Activated T-helper 2 cell treated with anti-CD3 and anti-CD28 coated beads, Interferon-gamma antibody, Interleukin-2, Interleukin-4, amounts not matched to agents 10 μg/mL and 5 μg/mL and 100 μg/mL, durations not matched to agents 14 hours and 24 hours and 36 hours (primary cell): ENCODE measurements at places on chromosomes 1 and 21. TPM values are rescaled to one million over a fixed set of nuclear protein-coding genes. Genes with fewer than 3 reads are reported as not detected.

GRCh38 chr1:43801203-43801602 is 93.9 kb downstream of the ST3GAL3 start:
- DNase-seq, result no peak

DNA sequence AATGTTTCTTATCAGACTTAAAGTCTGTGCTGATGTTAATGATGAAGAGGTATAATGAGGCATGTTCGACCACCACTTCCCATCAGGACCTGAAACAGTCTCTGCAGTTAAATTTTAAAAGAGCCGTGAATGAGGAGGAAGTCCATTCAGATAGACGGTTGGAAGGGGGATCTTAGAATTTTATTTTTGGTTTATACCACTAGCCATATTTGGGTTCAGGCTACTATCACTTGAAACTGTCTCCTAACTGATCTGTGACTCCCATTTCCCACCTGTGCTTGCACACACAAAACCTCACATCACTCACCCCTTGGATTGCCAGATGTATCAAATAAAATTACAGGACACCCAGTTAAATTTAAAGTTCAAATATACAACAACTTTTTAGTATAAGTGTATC is 9.9 kb upstream of the ANKRD13C start:
- DNase-seq, result no peak

Gene PIGV
- 19.4 and 20.1 TPM in 2 replicates for total RNA-seq

Gene TRIM46
- 10.7 and 11.5 TPM in 2 replicates for total RNA-seq

Gene FAM229A
- total RNA-seq, result 5.4 and 6.1 TPM in 2 replicates
